ENCODE measurements at places on chromosomes 11 and 22.

DNA sequence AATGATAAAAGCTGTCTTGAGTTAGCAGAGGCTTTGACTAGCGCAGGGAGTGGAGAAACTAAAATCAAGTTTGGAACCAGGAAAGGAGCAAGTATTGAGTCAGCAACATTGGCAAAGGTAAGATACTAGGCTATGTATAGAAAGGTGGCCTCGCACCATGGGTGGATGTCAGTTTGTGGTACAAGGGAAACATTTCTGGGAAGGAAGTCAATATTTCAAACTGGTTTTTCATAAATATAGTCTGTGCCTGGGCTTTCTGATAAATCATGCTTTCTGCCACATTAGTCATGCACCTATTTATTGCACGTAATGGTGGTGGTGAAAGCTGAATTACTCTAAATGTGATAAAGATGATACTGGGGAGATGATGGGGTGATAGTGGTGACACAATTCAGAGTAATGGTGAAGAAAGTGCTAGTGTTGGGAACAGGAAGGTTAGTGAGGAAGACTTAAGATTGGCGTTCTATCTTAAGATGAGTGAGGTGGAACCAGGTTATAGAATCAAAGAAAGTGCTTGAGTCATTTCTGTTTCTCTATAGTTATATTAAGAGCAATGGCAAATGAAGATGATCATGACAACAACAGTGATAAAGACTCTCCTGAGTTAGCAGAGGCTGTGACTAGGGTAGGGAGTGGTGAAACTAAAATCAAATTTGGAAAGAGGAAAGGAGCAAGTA is 729.0 kb downstream of the FAM181B start:
- DNase-seq = no peak

- no peak for DNase-seq
Measured at GRCh38 chr11:104704146-104704830, 194.0 kb downstream of the CASP12 start.

GRCh38 chr11:122120096-122120495 is 4.1 kb upstream of the BLID start:
- DNase-seq = no peak

GRCh38 chr11:33132510-33132909 is 28.8 kb downstream of the CSTF3 start:
- no peak for DNase-seq

DNA sequence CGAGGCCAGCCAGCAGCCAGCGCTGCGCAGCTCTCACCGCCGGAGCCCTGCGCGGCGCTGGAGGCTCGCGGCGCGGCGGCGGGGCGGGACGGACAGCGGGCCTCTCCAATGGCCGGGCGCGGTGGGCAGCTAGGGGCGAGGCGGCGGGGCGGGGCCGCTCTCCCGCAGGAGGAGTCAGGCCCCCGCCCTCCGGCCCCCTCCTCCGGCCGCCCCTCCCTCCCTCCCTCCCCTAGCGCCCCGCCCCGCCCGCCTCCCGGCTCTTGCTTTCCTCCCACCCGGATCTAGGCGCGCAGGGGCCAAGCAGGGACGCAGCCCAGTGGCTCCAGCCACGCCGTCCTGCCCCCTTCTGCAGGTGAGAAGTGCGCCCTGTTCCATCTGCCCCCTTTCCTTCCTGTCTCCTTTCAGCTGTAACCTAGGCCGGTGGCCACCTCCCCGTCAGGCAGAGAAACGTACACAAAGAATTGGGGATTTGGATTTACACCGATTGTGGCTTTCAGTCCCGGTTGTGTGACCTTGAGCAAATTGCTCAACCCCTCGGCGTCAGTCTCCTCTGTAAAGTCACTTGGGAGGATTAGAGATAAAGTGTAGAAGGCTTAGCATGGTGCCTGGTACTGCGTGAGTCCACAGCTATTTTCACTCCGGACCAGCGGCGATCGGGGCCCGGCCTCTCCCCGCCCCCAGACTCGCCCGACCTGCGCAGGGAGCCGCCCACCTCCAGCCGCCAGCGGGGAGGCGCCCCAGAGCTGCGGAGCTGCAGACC is at the start of gene FZD4:
Gene FZD4 (minus strand): TSS at position 35 of the 760 bp plus-strand sequence. CDS start 310 bp downstream, outside the sequence.
- peak; percentile 47 for DNase-seq

GRCh38 chr11:17645190-17645970 is 74.0 kb upstream of the MYOD1 start:
- DNase-seq = no peak

- no peak for DNase-seq
Measured at GRCh38 chr11:46207270-46207669, 70.2 kb upstream of the CREB3L1 start.

DNA sequence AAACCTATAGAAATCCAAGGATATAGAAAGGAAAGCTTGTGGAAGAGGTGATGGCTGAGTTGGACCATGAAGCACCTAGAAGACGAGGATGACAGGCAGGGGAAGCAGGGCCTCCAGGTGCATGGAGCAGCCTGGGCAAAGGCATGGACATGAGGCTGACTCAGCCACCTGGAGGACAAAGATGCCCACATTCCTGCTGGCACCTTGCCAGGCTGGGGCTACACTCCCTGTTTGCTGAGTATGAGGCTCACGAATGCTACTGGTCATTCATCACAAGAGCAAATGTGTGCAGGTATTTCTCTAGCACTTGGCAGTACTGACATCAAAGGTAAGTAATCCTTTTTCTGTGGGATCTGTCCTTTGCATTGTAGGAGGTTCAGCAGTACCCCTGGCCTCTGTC is 7.1 kb upstream of the SCGB2A1 start:
- no peak for DNase-seq

- DNase-seq = no peak
Measured at GRCh38 chr11:75408957-75409219, 9.6 kb downstream of the RPS3 start.

DNA sequence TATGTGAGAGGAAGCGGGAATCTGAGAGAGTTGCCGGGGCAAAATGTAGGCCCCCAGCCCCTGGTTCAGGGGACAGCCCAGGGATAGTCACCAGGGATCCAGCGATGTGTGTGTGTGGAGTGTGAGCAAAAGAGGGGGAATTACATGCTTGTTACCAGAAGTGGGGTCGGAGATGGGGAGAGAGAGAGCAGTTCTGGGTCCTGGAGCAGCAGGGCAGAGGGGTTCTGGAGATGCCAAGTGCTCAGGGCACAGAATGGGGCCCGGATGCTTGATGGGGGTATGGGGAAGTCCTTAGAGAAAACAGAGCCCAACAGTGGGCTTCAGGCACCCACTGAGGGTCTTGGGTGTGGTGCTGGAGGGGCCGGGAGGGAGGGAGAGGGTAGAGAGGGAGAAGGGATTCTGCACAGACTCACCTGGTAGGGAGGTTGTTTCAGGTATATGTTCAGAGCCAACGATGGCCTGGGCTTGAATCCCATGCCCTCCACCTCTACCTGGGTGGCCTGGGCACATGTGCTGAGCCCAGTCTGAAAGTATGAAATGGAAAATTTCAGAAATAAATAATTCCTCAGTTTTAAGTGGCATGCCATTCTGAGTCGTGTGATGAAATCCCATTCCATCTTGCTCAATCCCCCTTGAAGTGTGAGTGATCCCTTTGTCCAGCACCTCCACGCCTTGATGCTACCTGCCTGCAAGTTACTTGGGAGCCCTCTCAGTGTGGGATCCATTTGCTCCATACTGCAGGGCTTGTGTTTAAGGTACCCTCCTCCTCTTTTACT is 12.4 kb downstream of the SMIM38 start:
- DNase-seq = no peak

GRCh38 chr11:71425409-71425808 is 22.8 kb downstream of the DHCR7 start:
- DNase-seq = no peak

GRCh38 chr11:112694813-112695212 is 266.4 kb upstream of the NCAM1 start:
- DNase-seq = no peak

DNA sequence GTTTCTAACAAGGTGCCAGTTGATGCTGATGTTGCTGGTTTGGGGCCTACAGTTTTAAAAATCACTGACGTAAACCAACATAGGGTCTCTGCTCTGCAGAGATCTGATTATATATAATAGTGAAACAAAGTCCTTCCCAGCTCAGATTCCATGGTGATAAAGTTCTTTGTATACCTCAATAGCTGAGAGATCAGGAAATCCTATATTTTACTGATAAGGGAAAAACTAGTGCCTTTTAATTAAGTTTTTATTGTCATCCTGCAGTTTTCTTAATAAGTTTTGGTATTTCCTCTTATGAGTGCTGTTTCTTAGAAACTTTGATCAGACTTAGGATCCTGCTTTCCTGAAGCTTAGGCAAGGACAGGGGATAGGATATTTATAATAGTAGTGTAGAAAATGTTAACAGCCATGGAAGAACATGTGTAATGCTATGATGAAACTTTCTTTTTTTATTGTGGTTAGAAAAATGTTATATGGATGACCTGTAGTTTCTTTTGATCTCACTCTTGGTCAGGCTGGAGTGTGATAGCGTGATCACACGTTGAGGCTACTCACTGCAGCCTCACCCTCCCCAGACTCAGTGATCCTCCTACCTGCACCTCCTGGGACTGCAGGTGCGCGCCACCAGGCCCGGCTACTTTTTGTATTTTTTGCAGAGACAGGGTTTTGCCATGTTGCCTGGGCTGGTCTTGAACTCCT is 14.1 kb downstream of the CAPRIN1 start:
- DNase-seq = no peak

DNA sequence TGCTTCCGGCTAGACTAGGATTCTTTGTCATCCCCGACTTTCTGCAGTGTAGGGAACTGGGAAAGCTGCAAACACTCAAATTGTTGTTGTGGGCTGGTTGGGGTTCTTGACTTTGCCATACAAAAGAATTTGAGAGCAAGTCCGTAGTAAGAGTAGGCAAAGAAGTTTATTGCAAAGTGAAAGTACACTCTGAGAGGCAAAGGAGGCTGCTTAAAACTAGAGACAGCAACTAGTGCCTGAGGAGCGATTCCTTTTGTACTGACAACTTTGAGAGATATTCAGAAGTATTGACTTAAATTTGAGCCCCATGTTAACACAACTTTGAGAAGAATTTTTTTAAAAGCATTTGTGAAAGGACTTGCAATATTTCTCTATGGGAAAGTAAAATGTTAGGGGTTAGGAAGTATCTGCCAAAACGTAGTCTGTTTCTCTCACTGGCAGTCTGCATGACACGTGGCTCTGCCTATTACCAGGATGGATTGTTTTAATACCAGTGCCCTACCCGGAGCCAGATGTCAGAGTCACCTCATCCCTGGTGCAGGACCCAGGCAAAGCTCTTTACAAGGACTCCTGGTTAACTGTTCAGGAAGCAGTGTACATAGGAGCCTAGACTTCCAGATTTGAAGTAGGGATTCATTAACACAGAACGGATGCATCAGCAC is 85.0 kb upstream of the CLPB start:
- DNase-seq = peak; percentile 5

GRCh38 chr22:27105142-27106025 is 448.0 kb downstream of the MIAT start:
- no peak for DNase-seq

DNA sequence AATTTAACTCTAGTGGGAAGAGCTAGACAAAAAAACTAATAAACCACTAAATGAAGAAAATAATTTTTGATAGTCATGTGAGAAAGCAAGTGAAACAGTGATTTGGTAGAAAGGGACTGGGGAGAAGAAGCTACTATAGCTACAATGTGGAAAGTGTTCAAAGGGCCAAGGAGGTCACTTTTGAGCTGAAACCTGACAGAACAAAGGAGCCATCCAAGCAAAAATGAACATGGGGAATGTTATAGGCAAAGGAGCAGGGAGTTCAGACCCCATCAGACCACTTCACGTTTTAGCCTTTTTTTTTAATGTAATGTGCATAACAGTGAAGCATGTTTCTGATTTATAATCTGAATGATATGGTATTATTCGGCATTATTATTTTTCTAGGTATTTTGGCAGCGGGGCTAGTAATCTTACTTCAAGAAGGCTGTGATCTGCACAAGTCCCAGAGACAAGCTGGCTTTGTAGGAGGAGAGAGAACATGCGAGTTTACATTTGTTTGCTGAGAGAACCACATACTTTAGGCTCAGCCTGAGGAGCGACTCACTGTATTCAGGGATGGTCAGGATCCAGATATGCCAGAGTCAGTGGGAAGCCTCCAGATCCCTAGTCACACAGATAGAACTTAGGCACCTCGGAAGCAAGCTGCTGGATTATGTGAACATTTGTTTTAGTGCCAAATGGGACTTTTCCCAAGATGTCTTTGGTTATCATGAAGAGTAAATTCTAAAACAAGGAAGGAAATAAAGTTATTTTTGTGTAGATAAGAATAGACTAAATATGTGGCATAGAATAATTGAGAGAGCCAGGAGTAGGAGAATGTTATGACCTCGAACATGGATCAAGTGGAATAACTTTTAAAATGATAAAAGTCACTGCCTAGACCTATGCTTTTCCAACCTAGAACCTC is 118.6 kb downstream of the TRIM44 start:
- no peak for DNase-seq

GRCh38 chr11:120744016-120744994 is 232.8 kb downstream of the GRIK4 start:
- DNase-seq = no peak

DNA sequence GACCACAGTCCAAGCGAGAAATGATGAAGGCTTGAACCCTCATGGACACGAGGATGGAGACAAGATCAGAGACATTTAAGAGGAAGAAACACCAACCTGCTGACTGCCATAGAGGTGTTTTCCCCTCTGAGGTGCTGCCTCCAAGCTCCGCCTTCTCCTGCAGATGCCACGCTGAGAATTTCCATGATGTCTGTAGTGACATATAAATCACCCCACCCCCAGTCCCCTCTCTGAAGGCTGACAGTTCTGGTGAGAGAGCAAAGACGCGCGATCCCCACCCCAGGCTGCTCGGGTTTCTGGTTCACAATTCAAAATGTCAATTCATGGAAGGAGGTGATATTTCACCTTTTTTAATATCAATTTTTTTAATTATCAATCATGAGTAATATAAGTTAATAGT is 28.2 kb downstream of the LRRC32 start:
- no peak for DNase-seq

GRCh38 chr11:62151737-62152102 is 27.9 kb downstream of the INCENP start:
- no peak for DNase-seq

DNA sequence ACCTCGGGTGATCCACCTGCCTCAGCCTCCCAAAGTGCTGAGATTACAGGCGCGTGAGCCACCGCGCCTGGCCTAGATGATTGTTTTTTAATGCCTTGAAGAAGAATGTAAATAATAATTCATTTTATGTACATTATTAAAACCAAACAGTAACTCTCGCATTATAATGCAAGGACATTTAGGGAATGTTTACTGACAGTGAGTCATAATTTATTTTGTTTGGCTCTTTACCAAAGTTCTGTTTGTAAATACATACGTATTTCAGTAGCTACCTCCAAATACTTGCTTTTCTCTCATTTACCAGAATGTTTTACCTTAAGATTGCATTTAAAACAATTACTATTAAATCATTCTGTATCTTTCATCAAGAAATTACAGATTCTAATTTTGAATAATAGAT is 3.0 kb downstream of the RAB39A start:
- DNase-seq = no peak

GRCh38 chr11:60871378-60872061 is 4.2 kb downstream of the ZP1 start:
- DNase-seq = no peak

DNA sequence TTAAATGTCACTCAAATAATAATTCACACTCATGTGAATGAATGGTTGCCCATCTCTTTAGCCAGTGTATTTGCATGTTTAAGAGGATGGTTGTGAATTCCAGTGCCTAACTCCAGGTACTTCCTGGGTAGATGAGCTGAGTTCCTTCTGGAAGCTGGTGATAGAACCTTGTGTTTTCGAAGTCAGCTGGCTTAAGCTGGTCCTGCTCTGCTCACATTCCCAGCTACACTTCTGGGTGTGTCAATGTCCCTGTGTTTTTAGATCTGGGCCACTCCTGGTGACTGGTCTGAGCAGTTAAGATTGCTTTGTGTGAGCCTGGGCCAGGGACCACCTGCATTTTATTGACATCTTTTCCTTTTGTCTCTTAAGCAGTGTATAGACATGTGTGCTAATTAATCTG is 10.6 kb downstream of the TEAD1 start:
- no peak for DNase-seq

- DNase-seq = no peak
Measured at GRCh38 chr11:63687845-63688244, 6.5 kb downstream of the RTN3 start.
